GM03348 (cell line): ENCODE measurements at places on chromosomes 3 and 15.

DNA sequence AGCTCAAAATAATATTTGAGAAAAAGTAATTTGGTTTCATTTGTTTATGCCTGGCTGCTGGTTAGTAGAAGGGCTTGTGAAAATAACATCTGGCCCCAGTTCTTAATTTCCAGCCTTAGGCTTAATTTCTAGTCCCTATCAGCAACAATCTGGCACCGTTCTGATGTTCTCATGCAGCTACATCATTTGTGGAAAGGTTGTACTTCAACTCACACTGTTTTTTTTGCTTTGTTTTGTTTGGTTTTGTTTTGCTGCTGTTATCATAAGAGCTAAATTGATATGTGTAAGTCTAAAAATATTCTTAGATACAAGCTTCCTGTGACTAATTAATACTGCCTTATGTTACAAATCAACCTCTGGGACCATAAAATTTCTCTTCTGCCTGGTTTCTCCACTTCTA, 8.9 kb downstream of the CPA3 start:
- no peak for DNase-seq

GRCh38 chr3:156535162-156535627, 19.7 kb downstream of the SSR3 start:
- DNase-seq: peak; percentile 87

- no peak for DNase-seq
Measured at GRCh38 chr3:129107793-129108192, 13.8 kb downstream of the RAB43 start.

DNA sequence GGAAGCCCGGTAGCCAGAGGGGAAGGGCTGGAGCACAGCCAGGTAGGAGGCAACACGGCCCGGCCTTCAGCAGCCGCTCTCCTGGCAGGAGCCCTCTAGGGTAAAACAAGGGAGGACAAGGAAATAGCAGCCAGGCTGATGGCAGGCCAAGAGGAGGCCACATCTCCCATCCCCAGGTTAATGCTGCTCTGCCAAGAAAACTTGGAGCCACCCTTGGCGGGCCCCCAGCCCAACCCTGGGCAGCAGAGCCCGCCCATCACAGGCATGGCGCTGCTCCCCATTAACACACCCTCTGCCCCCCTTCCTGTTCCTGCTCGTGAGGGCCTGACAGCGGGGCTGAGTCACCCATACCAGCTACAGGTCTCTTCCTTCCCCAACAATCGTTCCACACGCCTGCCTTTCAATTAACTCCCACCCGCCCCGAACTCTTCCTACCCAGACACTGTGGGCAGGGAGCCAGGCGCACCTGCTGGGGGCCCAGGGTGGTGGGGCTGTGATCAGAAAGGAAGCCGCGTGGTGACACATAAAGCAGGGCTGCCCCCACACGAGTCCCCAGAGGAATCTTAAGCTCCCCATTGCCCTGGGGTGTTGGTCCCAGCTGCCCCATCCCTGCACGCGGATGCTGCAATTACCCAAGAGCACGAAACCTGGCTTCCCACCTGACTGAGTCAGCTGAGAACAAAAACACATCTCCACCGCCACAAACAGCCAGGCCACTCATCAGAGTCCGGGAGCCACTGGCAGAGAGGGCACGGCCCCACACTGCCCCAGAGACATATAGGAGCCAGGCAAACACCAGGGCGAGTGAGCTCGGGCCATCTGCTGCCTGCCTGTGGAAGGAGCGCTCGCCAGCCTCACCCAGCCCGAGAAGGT, at the start of gene C15orf62:
Gene C15orf62, plus strand, starts transcription at position 707 of the 873 bp plus-strand sequence. CDS start 516 bp downstream, outside the sequence.
- DNase-seq: no peak

- no peak for DNase-seq
Measured at GRCh38 chr15:46307746-46308145, 672.9 kb downstream of the SQOR start.

DNA sequence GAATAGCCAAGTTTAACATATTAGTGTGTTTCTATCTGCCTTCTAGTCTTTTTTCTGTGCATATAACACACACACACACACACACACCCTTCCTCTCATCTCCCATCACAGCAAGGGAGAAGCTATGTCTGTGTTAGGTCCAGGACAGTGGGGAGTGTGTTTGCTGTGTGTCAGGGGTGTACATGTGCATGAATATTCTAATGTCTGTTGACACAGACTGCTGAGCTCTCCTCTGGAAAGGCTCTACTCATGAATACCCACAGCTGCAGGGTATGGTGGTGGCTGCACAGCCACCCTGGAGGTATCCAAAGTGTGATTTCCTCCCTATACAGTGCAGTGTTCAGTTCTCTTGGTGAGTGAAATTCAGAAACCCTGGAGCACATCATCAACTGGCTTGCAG, 42.9 kb downstream of the ARNT2 start:
- no peak for DNase-seq

GRCh38 chr15:88995449-88995848, 82.3 kb upstream of the MFGE8 start:
- no peak for DNase-seq

DNA sequence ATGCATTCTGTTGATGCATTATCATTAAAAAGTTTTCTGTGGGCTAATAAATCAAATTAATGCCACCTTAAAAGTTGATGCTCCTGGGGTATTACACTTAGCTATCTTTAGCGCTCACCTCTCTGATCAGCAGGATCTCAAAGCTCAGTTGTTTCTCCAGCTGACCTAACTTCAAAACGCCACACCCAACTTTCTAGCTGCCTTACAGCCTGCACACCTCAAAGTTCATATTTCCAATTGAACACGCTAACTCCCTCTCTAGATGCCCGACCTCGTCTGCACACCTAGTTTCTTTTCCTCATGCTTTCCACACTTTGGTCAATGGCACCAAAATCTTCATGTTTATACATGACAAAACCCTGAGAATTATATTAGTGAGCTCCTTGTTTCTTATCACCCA, 98.2 kb upstream of the AGTR1 start:
- no peak for DNase-seq

DNA sequence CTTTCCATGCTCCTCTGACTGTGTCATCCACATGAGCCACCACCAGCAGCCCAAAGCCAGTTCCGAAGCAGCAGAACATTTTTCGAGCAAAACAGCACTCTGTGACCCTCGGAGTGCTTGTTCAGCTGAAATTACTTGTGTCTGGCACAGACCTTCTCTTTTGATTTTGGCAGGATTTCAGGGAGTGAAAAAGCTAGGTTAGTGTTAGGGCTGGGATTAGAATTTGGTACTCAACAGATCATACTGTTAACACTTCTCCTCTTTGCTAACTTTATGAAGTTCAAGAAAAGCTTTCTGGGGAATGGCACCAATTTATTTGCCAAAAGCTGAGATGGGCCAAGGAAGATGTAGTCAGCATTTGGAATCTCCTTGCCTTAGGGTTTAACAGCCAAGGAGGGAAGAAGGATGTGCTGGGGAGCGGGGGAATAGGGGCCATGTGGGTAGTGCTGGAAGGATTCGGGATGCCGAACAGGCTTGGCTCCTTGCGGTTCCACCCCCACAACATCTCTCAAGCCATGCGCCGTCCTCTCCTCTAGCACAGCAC, 55.1 kb upstream of the TRA2B start:
- DNase-seq: peak; percentile 41

GRCh38 chr3:45362758-45363157, 25.6 kb upstream of the LARS2 start:
- no peak for DNase-seq
